ENCODE measurements at places on chromosomes 16 and 17.

GRCh38 chr17:66904760-66905624 is 59.5 kb upstream of the CACNG4 start:
- no peak for DNase-seq

- no peak for DNase-seq
These were observed 55.2 kb upstream of the FOXF1 start for GRCh38 chr16:86455116-86455515.

DNA sequence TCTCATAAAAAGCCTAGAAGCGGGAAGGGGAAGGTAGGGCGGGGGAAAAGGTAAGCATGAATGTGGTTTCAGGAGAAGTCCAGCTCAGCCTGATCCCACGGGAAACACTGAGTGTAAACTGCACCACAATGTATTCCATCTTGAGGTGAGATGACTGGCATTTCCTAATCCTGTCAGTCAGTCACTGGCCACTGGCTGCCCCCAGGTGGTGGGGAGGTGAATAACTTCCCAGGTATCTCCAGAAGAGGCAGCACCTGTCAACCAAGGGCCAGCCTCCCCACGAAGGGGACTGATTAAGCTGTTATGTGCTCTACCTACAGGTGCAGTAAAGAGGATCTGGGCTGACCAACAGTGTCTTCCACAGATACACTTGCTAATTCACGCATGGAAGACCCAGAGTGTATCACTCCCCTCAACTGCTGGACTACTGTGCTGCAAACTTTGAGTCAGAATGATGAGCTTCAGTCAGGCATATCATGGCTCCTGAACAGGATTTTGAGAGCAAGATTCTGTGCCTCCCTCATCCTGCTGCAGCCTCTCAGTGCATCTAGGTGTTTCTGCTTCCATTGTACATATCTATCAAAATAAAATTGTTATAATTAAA is 108.5 kb upstream of the CCL2 start:
- peak; percentile 76 for DNase-seq

GRCh38 chr16:81703177-81704155 is 75.6 kb upstream of the PLCG2 start:
- DNase-seq, result no peak

- DNase-seq, result no peak
These were observed 45.3 kb downstream of the COX4I1 start for GRCh38 chr16:85844786-85845185.

GRCh38 chr16:84585467-84585866 is 32.4 kb downstream of the COTL1 start:
- DNase-seq, result no peak

DNA sequence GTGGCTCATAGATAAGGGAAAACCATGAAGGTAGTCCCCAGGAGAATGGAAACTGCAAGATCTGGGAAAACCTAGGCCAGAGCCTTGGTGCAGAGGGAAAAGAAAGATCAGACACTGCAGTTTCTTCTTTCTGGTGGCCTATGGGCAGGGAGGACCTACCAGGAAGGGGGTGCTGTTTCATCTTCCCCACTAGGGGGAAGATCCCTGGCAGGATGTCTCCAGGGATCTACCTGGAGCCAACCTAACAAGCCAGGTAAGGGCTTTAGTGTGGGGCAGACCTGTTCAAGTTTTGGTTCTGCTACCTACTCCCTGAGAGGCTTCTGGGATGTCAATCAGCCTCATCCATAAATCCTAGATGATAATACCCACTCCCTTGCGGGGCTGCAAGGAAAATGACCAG is 21.4 kb downstream of the TOM1L2 start:
- no peak for DNase-seq

- DNase-seq, result no peak
These were observed 37.9 kb upstream of the ADCY7 start for GRCh38 chr16:50228364-50228868.

DNA sequence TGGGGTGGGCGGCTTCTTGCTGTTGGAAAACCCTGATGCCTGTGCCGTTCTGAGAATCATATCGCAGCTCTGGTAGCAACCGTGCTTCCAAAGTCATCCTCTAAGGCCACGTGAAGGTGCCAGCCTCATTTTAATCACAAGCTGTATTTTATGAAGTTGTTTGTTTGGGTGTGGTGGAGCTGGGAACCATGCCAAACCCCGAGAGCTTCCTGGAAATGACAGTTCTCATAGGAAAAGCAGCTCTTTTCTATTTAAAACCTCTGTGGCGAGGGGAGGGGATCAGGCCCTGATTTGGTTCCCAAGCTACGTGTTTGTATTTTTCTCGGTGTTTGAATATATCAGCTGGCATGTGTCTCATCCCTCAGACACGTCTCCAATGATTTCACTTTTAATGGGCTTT is 21.7 kb downstream of the KNOP1 start:
- peak; percentile 47 for DNase-seq

- peak; percentile 84 for DNase-seq
These were observed 596 bp upstream of the PFN1 start for GRCh38 chr17:4948931-4949320.

GRCh38 chr17:82029391-82029790 is 2.1 kb upstream of the RAC3 start:
- DNase-seq, result no peak

GRCh38 chr16:88448461-88449266 is 4.4 kb upstream of the ZFPM1 start:
- no peak for DNase-seq

DNA sequence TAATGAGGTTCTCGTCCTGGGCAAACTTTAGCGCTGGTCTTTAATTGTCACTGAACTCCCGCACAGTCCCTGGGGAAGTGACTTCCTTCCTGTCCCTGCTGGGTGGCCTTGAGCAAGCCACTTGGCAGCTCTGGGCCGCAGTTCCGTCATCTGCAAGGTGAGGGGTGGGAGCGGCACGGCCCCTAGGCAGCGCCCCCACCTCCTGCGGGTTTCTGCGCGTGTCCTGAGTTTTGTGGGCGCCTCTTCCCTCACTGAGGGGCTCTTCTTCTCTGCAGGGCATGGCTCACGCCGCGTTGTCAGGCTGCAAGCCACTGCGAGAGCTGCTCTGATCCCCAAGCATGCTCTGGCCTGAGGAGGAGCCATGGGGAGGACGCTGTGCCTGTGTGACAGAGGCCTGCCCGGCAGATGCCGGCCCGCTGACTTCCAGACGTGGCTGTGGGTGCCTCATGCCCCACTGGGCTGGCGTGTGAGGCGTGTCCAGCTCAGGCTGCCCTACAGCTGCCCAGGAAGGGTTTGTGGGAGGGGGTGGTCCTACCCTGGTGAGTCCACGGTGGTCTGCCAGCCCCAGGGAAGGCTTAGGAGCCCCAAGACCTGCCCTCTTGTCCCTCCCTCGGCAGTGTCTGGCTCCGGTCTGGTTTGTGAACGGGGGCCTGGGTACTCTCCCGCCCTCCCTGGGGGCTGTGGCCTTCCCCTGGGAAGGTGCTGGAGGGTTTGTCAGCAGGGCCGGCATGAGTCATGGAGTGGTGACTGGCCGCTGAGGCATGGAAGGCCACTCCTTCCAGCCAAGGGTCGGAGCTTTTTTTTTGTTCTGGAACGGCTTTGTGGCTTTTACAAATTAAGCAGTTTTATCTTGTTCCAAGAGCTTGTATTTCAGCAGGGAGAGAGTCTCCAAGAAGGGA is 182.0 kb downstream of the SEC14L1 start:
- DNase-seq, result no peak

DNA sequence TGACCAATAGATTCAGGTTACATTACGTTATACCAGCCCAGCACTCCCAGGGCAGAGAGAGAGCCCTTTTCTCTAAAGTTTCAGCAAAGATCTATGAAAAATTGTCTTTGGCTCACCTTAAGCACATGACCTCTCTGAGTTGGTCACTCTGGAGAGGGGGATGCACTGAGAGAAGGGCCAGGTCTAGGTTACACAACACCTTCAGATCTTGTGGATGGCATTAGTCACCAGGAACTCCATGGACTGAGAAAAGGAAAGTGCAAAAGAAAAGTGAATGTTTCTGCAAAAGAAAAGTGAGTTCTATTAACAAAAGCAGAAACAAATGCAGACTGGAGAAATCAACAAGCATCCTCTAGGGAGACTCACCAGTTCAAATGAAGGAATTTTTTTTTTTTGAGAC is 253.3 kb upstream of the SALL1 start:
- no peak for DNase-seq

- no peak for DNase-seq
These were observed 174.2 kb downstream of the TANC2 start for GRCh38 chr17:63140255-63140654.

DNA sequence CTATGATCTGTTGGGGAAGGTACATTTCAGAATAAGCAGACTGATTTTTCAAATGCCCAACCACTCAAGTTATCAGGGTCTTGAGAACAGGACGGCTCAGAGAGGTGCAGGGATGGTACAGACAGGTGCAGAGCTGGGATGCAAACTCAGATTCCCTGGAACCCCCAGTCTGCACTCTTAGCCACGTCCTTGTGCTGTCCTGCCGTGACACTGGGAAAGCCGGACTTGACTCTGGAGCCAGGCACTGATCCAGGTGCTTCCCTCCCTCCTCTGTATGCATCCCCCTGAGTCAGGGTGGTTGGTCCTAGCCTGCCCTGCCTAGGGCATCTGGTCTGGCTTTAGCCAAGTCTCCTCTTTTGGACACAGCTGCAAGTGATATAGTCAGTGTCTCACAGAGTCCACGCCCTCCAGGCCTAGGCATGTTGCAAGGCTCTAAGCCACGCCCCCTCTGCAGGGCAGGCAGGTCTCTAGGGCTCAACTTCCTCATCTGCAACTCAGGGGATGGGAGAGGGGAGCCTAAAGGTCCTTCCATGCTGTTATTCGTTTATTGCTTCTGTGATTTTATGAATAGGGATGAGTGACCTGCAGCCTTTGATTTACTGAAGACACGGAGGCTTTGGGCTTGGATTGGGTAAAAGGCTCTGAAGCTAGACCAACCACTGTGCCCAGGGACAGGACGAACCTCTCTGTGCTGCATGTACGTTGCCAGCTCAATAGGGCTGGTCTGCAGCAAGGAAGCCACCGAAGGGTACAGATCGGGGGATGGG is 97.3 kb downstream of the SDK2 start:
- peak; percentile 39 for DNase-seq

DNA sequence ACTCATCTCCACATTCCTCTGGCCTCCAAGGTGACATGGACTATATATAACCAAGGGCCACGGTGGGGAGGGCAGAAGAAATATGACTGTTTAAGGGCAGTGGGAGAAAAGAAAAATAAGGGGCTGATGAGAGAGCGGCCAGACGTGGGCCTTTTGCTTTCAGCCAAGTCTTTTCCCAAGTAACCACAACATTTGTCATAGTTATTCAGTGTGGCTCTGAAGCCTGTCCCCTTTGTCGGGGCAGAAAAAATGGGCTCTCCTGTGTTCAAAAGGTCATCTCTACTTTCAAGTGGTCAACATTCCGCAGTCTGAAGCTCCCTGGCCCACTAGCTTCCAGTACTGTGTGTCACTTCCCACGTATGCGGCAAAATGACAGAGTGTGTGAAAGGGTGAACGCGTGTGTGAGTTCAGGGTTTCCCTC is 245.4 kb downstream of the NTN1 start:
- no peak for DNase-seq

- no peak for DNase-seq
These were observed 1.5 kb downstream of the MFSD6L start for GRCh38 chr17:8797621-8798175.

DNA sequence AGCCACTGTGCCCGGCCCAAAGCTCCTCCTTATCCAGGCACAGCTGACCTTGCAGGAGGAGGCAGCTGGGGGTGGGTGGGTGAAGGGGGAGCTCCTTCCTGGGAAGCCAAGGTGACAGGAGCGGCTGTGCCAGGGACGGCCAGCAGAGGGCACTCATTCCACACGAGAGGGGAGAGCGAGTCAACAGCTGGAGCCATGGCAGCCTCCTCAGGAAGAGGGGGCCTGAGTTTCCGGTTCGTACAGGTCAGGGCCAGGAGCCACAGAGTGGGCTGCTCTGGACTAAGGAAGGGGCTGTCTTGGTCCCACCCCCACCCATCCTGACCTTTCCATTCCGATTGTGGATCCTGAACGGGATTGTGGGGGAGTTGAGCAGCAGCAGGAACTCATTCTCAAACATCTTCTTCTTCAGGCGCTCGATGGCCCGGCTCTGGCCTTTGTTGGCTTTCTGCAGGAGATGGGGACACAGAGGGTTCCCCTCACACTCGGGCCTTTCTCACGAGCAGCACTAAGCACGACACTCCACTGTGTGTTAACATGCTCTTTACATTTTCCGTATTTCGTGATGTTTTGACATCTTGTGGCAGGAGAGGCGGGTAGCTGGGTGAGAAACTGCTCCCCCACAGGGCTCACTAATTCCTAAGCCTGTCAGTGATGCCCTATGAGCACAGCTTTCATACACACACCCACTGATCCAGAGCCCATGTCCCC is 61.6 kb downstream of the TIMM22 start:
- peak; percentile 86 for DNase-seq

- DNase-seq, result no peak
These were observed 7.2 kb upstream of the COL1A1 start for GRCh38 chr17:50208611-50209061.

Measured in stimulated activated CD8-positive, alpha-beta memory T cell treated with anti-CD3 and anti-CD28 coated beads, Interleukin-4, amount 100 ng/mL, for 48 hours (primary cell).